Sigmoid colon (tissue), 7 donors: ENCODE measurements at places on chromosomes 2 and 18. TPM values are rescaled to one million over a fixed set of nuclear protein-coding genes. Genes with fewer than 3 reads are reported as not detected.

DNA sequence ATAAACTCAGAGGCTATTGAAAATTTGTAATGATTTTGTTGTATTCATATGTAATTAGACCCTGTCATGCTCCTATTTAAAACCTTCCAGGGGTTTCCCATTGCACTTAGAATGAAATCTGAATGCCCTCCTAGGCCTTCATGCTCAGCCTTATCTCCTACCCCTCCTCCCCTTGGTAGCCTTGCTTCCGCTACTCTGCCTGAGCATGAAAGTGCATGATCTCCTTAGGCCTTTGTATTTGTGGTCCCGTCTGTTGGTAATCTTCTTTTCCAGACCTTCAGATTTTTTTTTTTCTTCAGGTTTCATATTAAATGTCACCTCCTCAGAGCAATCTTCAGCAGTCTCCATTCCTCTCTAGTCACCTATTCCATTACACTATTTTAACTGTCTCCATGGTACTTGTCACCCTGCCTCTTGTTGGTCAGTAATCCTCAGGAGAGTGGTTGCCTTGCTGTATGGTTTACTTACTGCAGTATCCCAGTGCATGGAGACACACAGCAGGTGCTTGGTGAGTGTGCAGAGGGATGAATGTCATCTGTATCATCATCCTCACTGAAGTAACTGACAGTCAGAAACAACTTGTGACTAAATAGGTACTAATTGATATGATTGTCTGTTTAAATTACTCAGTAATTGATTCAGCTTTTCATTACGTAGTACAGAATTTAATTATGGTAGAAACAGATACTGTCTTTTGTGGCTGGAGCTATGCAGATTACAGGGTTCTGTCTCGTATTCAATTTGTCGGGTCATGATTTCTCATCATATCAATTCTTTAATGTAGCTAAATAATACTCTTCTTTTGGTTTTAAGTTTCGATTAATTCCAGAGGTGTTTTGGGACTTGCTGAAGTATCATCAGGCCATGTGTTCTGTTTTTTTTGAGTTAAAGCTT lies 63.9 kb downstream of the PHLPP1 start:
- DNase-seq, result no peak

DNA sequence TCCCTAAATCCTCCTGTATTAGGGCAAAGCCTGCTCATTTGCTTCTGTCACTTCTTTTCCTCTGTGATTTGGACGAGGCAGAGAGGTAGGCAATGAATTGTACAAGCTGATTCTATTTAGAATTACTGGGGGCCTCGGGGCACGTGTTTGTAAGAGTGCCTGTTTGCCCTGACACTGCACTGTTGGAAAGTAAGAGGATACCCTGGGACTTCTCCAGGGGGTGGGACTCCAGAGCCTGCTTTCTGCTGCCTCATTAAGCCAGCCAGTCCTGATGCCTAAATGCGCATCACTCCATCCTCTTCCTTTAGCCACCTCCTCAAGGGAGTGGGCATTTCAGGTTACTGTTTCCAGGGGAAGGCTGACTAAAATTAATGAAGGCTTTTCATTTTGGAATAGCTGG lies 134.3 kb downstream of the TDRD15 start:
- DNase-seq, result no peak

- no peak for DNase-seq
Observed at GRCh38 chr2:21020668-21021288, 23.1 kb downstream of the APOB start.

- DNase-seq, result no peak
Observed at GRCh38 chr2:855177-855576, 95.5 kb upstream of the SNTG2 start.

GRCh38 chr2:88690591-88691338 lies 708 bp upstream of the RPIA start:
- DNase-seq, result no peak

GRCh38 chr2:178819992-178820391 lies 12.8 kb upstream of the TTN start:
- DNase-seq, result no peak

GRCh38 chr2:111640480-111640879 lies 243.5 kb downstream of the ANAPC1 start:
- DNase-seq, result no peak

DNA sequence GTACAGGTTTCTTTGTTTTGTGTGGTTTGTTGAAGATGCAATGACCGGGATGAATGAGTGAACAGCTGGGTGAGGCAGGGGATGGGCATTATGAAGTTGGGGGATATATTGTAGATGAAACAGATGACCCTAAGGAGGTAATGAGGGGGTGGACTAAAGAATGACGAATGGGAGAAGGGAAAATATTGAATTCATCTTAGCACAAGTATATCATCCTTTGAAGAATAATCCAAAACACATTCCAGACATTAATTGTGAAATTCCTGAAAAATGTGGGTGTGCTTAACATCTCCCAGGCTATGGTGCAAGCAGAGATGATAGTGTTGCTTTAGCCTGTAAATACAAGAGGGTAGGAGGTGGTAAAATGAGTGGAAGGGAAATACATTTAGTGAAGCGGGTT lies 5.8 kb downstream of the CRIM1 start:
- DNase-seq, result no peak

- DNase-seq, result peak; percentile 64
Observed at GRCh38 chr2:1642066-1642861, 102.1 kb downstream of the PXDN start.

- peak; percentile 37 for DNase-seq
Observed at GRCh38 chr18:8516371-8517250, 92.6 kb upstream of the RAB12 start.

- no peak for DNase-seq
Observed at GRCh38 chr2:144605231-144605840, 85.4 kb upstream of the ZEB2 start.

DNA sequence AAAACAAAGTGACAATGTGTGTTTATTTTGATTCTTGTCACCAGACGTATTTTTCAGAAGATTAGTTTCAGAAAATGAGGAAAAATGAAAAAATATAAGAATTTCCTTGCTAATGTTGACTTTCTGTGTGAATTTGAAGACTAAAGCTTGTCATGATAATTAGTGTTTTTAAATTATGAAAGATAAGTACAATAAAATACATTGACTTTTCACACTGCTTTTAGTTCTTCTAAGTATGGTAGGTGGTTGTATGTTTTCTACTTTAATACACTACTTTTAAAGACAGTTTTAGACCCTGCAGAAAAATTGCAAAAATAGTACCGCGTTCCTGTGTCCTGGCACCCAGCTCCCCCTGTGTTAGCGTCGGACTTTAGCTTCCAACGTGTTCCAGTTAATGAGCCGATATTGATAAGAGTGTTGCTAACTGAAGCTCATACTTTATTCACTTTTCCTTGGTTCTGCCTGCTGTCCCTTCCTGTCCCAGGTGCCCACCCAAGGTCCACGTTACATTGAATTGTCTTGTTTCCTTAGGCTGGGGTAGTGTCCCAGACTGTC lies 695 bp downstream of the RBFA start:
- no peak for DNase-seq

AFF3 gene
- 7.8 TPM for polyA plus RNA-seq

TCF4 gene
- 5.4 TPM for polyA plus RNA-seq

LAMA3 gene
- polyA plus RNA-seq, result 6.0 TPM
